ENCODE measurements at places on chromosomes 3 and 15.

GRCh38 chr3:117350371-117350770 is 640.8 kb downstream of the TUSC7 start:
- no peak for DNase-seq

- DNase-seq, result no peak
Observed at GRCh38 chr15:100261302-100262240, 80.2 kb downstream of the ADAMTS17 start.

- DNase-seq, result no peak
Observed at GRCh38 chr15:63944681-63944955, 101.7 kb downstream of the DAPK2 start.

- no peak for DNase-seq
Observed at GRCh38 chr3:62922326-62922725, 47.1 kb upstream of the CADPS start.

DNA sequence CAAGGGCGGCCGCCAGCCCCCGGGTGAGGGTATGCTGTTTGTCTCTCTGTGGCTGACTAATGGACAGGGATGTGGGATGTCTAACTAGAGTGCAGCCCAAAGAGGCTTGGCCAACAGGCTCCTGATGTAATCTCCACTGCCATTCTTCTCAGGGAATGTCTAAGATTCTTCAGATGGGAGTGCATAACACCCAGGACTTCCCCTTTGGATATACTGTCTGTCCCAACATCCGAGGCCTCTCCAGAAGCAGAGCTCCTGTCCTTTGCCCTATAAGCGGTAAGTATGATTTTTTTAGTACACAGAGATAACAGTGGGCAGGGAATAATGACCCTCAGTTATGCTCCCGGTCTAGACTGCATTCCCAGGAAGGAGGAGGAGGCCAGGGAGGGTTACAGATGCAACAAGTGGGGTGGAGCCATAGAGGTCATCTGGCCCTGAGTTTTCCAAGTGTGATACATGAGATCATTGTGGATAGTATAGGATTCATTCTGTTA is 62.5 kb upstream of the SLCO2A1 start:
- no peak for DNase-seq

DNA sequence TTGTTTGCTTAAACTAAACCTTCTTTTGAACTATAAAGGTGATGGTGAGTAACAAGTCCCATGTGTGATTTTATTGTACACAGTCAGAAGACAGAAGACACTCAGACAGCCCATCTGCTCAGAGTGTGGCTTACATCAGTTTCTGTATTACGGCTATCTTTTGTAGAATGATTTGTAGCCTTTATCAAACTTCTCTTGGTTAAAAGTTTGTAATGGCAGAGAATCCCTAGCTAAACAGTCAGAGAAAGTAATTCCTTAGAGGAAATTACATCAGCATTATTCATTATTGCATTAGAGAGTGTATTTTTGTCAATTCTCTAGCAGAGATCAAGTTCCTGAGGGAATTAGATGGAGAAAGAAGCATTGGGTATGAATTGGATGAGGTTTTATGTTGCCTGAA is 500.8 kb downstream of the CNTN4 start:
- no peak for DNase-seq

GRCh38 chr3:22969276-22969675 is 233.9 kb upstream of the UBE2E2 start:
- DNase-seq, result no peak

DNA sequence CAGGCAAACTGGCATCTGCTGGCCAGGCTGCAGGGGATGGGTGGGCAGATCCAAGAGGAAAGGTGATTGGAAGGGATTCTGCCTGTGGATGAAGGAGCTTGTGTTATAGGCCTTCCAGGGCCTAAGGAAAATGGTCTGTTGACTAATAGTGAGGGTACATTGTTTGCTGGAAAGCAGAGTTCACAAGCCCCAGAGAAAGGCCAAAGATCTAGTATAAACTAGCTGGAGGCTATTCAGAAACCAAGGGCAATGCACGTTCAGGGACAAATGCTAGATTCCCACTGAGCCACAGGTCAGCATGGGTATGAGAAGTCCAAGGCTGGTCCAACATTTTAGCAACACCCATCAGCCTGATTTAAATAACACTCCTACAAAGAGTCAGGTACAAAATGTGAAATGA is 74.7 kb downstream of the FBN1 start:
- DNase-seq, result no peak

GRCh38 chr15:90203473-90203872 is 2.3 kb downstream of the SEMA4B start:
- no peak for DNase-seq

- peak; percentile 76 for DNase-seq
Observed at GRCh38 chr3:53046171-53047170, 598 bp upstream of the SFMBT1 start.

- no peak for DNase-seq
Observed at GRCh38 chr3:12185172-12185710, 26.5 kb upstream of the TIMP4 start.

DNA sequence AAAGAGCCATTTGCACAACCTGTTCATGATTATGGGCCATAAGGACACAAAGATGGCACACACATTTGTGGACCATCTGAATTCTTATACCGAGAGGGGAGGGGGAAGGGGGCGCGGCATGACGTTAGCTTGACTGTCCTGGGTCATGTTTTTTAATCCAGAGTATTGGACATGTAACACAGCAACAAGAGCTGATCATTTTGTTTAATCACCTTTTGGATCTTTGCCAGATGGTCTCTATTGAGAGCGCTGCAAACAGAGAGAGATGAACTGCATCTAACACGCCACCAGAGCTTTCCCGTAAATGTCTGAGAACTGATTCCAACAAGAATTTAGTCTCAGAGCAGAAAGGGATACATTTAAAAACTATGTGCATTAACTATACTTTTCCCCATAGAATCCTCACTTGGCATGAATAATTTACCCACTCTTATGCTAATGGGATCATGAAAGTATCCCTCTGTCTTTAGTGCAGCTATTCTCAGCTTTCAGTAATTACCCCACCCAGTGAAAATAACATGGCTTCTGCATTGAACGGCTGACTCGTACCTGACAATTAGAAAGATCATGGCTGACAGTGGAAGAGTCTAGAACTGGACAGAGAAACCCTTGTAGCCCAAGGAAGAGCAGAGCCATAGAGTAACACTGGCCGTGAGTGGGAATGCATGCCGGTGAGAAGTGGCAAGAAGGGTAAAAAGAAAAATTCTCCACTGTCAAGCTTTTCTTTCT is 22.6 kb downstream of the MEIS2 start:
- DNase-seq, result no peak

Measured in CD4-positive, alpha-beta T cell treated with Interleukin-21 for 1 hour (primary cell).